ENCODE measurements at places on chromosomes 6 and 20.

GRCh38 chr6:148074738-148075137 lies 267.9 kb upstream of the SASH1 start:
- DNase-seq: no peak

- no peak for DNase-seq
Observed at GRCh38 chr6:38909015-38909730, 139.4 kb upstream of the GLP1R start.

DNA sequence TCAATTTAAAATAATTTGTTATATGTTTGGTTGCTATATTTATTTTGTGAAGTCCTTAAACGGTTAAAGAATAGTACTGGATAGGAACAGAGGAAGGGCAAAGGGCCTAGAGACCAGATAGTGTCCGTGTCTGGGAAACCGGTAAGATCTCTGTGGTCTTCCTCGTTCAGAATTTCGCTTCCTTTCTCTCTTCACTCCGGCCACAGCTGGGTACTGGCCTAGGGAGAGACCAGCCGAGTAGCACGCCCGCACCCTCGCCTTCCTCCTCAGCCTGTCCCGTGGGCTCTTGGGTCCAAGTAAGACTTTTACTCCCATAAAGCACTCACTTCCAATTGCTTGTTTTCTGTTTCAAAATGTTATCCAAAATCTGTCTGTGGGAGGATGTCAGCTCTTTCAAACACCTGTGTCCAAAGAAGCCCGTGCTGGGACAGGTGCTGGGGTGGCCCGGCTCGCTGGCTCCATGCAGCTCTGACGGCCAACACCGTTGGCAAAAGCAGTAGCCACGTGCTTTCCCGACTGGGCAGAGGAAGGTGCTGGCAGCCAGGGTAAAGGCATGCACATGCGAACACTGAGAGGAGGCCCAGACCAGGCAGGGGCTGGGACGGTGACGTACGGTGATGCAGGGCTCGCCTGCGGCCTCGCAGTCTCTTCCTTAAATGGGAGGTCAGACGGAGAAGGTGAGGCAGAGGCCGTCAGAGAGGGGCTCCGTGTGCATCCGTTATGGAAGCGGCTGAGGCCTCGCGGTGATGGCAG lies 112.2 kb downstream of the IRF4 start:
- DNase-seq: no peak

GRCh38 chr6:157106487-157106886 lies 216.8 kb downstream of the TMEM242 start:
- DNase-seq: no peak

GRCh38 chr20:9035126-9035525 lies 33.8 kb upstream of the PLCB4 start:
- no peak for DNase-seq

DNA sequence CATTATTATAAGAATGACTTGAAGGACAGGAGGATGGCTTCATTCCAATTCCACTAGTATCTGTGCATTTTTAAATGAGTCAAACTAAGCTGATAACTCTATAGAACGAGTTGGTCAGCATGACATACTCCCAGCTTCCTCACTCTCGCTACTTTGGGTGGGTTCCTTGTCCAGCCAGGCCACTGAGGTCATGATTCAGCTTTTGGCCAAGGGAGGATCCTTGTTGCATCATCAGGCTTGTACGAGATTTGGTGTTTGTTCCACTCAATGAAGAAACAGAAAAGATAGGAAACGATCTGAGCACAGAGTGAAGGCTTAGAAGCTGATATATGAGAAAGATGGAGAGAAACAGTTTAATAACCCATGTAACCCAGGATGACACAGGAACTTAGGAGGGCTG lies 19.8 kb downstream of the NEDD9 start:
- DNase-seq: no peak

DNA sequence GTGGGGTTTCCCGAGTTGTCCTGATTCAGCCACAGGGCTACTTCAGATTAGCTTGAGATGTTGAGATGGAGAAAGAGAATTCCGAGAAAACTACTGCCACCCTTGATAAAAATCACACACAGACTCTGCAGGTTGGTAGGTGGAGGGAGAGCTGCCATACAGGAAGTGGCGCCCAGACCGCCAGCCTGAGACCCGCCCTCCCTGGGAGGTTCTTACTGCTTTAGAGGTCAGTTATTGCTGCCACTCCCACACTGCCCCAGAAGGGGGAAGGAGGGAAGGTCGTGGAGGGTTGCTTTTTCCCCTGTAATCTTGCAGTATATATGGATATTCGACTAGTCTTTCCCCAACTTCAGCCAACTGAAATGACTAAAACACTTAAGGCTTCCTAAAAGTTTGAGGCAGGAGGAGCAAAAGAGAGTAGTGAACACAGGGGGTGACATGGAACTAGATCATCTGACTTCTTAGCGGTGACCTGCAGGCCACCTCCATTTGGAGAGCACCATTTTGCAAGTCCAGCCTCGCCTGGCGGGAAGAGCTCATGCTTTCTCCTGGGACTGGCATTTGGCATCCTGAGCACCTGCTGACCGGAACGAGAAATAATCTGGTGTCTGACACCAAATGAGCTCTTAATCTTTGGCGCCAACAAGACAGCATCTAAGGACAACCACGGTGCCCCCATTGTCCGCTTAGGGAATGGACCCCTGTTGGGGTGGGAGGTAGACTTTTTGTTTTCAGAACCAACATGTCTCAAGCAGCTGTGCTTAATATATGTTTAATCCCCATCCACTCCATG lies 35.7 kb upstream of the SLC22A1 start:
- no peak for DNase-seq

GRCh38 chr20:55953201-55953600 lies 52.1 kb downstream of the CBLN4 start:
- DNase-seq: no peak

DNA sequence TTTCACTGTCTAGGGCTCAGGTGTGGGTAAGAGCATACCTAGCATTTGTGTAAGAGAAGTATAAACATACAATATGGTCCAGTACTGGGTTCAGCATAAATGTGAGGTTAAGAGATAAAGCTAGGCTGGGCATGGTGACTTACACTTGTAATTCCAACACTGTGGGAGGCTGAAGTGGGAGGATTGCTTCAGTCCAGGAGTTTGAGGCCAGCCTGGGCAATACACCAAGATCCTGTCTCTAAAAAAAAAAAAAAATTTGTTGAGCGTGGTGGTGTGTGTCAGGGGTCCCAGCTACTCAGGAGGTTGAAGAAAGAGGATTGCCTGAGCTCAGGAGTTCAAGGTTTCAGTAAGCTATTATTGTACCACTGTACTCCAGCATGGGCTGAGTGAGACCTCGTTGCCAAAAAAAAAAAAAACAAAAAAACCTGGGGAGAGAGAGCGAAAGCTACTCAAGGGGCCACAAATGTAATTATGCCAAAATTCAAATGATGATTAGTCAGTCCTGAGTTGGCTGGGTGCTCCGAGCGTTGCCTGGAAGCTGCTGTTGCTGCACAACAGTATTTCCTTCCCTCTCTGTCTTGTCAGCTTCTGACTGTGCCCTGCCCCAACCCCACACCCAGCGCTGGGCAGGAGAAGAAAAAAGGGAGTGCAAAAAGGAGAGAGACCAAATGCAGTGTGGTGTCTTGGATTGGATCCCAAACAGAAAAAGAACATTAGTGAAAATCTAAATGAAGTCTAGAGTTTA lies 24.0 kb downstream of the CMTR1 start:
- DNase-seq: no peak

GRCh38 chr20:32606790-32607189 lies 21.7 kb upstream of the NOL4L start:
- no peak for DNase-seq

DNA sequence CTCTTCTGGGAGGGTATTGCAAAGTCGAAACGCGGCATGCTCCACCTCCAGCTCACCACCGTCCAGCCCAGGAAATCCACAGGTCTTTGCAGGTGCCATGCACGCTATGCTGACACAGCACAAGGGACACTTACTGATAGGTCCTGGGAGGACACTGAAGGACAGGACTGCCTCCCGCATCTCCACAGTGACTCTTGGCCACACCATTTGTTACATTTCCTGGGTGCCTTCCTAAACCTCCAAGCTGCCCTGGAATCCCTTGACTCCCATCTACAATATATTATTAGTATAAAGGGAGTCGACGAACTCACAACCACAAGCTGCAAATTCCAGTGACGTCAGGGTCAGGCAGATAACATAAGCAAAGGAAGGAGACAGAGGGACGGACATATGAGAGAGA lies 106.9 kb downstream of the JPH2 start:
- no peak for DNase-seq

- no peak for DNase-seq
Observed at GRCh38 chr6:136288566-136289326, 900 bp downstream of the BCLAF1 start.

- DNase-seq: no peak
Observed at GRCh38 chr6:136753624-136754023, 38.7 kb downstream of the MAP3K5 start.

DNA sequence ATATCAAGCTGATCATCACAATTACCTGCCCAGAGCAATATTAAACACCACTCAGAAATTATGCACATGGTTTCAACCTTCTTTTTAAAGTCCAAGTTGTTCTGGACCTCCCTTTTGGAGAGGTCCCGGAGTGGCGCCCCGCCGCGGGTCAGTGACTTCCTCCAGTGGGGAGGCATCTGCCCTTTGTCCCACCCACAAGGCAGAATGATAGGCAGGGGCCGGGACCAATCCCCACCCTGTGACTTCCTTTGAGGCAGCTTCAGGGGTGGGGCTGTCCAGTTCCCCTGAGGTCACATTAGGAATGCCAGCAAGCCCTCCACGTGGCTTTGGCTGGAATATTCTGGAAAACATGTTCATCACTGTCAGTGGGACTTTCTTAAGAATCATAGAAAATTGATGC lies 207.0 kb downstream of the ANKRD60 start:
- no peak for DNase-seq

GRCh38 chr6:108728826-108729225 lies 119.4 kb upstream of the ARMC2 start:
- DNase-seq: no peak

GRCh38 chr20:1811621-1812498 lies 83.3 kb upstream of the SIRPA start:
- no peak for DNase-seq

GRCh38 chr6:154504865-154505449 lies 5.5 kb downstream of the CNKSR3 start:
- DNase-seq: no peak

DNA sequence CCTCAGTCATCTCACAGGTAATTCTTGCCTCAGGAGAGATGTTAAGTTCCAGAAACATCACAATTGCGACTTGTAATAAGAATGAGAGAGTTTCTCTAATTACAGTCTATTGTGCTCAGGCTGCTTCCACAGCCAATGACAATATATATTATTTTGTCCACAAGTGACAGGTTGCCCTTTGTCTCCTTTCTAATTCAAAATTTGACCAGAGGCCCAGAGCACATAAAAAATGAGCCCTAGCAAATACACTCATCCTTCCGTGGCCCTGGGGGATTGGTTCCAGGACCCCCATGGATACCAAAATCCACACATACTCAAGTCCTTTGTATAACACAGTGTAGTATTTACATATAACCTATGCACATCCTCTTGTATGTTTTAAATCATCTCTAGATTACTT lies 88.1 kb upstream of the TMEM170B start:
- DNase-seq: no peak

DNA sequence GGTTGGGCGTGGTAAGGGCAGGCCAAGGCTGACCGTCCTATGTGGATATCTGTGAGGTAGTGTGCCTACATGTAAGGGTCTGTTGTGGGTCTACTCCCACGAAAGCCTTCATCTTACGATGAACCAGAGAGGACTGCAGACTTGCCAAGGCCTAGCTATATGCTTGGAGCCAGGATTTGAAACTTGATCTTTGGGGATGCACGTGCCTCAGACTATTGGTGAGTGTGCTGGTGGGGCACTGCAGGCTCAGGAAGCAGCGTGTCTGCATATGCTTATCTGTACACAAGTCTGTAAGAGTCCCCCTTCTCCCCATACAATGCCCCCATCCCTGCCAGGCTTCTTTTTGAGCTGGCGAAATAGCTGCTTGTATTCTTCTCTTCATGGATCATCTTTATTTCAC lies 17.9 kb downstream of the PLCG1 start:
- DNase-seq: no peak

- DNase-seq: no peak
Observed at GRCh38 chr6:44263354-44264100, 1.8 kb downstream of the NFKBIE start.

DNA sequence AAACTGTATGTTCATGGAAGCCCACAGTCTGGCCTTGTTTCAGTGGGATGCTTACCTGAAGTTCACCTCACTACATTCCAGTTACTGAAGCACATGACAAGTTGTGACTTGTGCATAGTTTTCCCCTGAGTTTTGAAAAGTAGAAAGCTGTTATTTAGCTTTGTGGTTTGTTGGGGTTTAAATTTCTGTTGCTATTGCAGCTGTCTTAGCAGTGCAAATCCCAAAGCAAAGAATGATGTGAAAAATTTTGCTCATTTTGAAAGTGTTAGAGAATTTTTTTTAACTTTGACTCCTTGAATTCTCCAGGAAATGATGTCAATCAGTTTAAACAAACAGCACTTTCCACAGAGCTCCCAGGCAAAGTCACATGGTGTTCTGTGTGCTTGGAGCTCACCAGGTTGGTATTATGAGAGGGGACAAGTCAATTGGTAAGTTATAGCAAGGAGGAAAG lies 268.4 kb downstream of the ADGRG6 start:
- DNase-seq: no peak

DNA sequence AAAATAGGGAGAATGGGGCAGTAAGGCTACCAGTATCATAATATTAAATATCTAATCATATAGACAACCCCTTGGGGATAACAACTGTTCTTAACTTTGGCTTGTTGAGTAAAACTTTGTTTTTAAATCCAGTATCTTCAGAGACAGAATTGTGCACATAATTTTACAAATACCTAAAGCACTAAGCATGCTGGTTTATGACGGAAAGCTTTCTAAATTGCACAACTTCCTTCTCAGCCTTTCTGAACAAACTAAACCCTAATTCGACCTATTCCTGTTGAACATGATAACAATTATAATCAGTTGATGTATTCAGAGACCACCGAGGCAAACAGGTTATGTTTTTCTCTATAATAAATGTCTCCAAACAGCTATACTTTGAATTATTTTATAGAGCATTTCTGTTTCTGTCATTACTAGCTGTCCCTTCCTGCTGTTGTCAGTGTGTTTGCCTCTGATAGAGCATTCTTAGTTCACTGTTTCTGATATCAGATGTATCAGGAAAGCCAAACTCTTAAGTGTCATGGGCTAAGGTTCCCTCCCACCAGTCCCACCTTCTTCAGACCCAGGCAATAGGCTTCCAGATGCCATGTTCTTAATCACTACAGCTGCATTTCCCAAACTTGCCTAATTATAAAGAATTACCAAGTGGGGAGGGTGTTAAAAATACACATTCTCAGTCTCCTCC lies 8.7 kb downstream of the ZHX3 start:
- no peak for DNase-seq

GRCh38 chr6:151425561-151425960 lies 26.4 kb downstream of the RMND1 start:
- DNase-seq: no peak

- DNase-seq: no peak
Observed at GRCh38 chr20:3866464-3866863, 19.8 kb downstream of the MAVS start.

DNA sequence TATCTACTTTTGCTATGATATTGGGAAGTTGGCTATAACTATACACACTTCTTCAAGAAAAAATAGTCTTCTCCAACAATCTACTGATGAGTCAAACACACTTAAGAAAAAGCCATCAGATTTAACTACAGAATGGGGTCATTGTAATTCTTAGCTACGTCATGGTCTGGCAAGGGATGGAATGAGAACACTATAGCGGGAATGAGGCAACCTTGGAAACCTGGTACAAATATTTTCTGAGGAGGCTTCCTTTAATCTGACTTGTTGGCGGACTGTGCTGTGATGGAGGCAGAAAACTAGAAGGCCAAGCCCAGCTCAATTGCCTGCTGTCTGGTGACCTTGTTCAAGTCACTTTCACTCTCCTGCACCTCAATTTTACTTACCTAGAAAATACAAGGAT lies 586.8 kb upstream of the JAG1 start:
- no peak for DNase-seq

- DNase-seq: no peak
Observed at GRCh38 chr20:25204550-25205276, 9.2 kb downstream of the ENTPD6 start.

Measured in GDM1 (cell line).